ENCODE measurements at places on chromosomes 7 and 10. TPM values are rescaled to one million over a fixed set of nuclear protein-coding genes. Genes with fewer than 3 reads are reported as not detected.

- no peak for DNase-seq
Observed at GRCh38 chr7:45691155-45691656, 117.0 kb downstream of the ADCY1 start.

RBM20 gene
- polyA plus RNA-seq = 5.3 TPM

SYT15 gene
- polyA plus RNA-seq = 15.0 TPM

APBB1IP gene
- 1.3 TPM for polyA plus RNA-seq

- DNase-seq = no peak
Observed at GRCh38 chr10:126294451-126294850, 93.8 kb downstream of the ADAM12 start.

DNA sequence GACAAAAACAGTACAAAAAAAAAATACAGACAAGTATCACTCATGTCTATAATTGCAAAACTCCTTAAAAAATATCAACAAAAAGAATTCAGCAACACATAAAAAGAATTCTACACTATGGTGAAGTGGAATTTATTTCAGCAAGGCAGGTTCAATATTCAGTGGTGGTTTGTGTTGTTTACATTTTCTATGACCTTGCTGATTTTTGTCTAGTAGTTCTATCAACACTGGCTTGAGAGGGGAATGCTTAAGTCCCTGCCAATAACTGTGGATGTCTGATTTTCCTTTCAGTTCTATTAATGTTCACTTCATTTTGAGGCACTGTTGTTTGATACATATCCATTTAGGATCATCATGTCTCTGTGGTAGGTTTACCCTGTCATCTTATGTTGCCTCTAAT, 58.5 kb downstream of the CADPS2 start:
- DNase-seq = no peak

- no peak for DNase-seq
Observed at GRCh38 chr7:155594961-155595366, 48.6 kb upstream of the CNPY1 start.
